ENCODE measurements at places on chromosomes 2 and 18. TPM values are rescaled to one million over a fixed set of nuclear protein-coding genes. Genes with fewer than 3 reads are reported as not detected.

The PCARE gene
- not detected for total RNA-seq

DNA sequence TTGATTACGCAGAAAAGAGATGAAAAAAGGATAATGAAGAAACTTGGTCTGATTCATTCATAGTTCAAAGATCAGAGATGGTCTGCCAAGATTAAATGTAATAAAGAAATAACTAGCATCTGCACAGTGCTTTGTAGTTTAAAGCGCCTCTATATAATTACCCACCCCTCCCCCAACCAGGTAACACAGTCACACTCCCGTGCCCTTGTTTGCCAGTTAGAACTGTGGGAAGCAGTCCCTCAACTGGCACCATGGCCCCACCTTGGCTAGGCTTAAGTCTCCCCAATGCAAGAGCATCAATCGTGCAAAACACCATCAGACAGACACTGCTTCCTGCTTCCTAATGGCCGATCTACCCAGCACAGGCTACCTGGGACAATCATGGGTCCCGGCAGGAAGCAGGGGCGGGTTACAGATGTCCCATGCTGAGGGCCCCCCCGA lies 11.6 kb downstream of the ADCY3 start:
- H3K4me3 ChIP-seq, result no peak overlapping the region
- no peaks in the 10 kb centered on the region for H3K4me1 ChIP-seq
- no peak for DNase-seq
- no peaks in the 10 kb centered on the region for H3K36me3 ChIP-seq
- no peaks in the 10 kb centered on the region for H3K27me3 ChIP-seq

- H3K27me3 ChIP-seq, result no peaks in the 10 kb centered on the region
- no peak overlapping the region for H3K27ac ChIP-seq
- H3K4me1 ChIP-seq, result no peaks in the 10 kb centered on the region
- H3K4me3 ChIP-seq, result no peak overlapping the region
- H3K36me3 ChIP-seq, result no peaks in the 10 kb centered on the region
- DNase-seq, result no peak
These were observed 7.1 kb upstream of the CEP68 start for GRCh38 chr2:65049010-65049639.

GRCh38 chr2:169798718-169799592 lies at the start of gene SSB:
Gene SSB (plus strand): TSS chr2:169798871. CDS start chr2:169800961, 2,090 bp downstream.
- peaks cover 11% of the 10 kb centered on the region for H3K4me1 ChIP-seq
- peak within 1 kb of the TSS; percentile 84 for H3K4me3 ChIP-seq
- DNase-seq, result peak; percentile 86
- H3K27ac ChIP-seq, result peak within 1 kb of the TSS; percentile 95
- no peaks in the 10 kb centered on the region for H3K36me3 ChIP-seq

GRCh38 chr2:68000170-68000825 lies 62.5 kb downstream of the C1D start:
- H3K27ac ChIP-seq, result no peak overlapping the region
- no peaks in the 10 kb centered on the region for H3K27me3 ChIP-seq
- no peak for DNase-seq
- no peak overlapping the region for H3K4me3 ChIP-seq

DNA sequence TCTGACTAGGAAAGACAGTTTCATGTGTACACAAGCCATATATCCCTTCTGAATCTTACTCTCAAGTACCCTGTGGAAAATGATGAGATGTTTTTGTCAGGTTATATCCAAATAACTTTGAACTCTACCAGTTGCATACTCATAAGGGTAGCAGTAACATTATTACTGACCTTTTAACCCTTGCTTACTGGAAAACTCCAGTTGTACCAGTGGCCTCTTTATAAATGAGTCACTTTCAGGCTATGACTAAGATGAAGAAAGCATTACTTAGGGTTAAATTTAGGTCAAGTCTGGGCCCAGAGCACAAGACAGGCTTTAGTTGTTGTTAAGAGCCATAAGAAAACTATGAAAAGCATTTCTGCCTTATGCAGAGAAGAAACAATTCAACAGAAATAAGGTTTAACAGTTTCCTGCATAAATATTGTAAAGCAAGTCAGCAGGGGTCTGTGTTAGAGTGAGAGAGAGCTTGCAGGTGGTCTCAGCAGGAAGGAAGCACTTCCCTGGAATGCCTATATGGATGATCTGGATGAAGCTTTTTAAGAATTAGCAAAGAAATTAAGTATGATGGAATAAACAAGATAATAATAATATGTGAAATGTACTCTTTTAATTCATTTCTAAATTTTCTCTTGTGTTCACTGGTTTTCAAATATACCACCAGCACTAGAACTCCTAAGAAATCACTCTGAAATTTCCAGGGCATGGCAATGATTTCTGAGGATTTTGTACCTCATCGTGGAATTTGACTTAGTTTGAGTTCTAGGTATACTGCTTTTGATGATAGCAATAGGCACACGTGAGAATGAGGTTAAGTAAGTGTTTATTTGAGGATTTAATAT lies 126.6 kb downstream of the UBE2E3 start:
- no peaks in the 10 kb centered on the region for H3K27me3 ChIP-seq
- peaks cover 34% of the 10 kb centered on the region for H3K4me1 ChIP-seq
- H3K27ac ChIP-seq, result peak overlapping the region; percentile 3
- H3K36me3 ChIP-seq, result no peaks in the 10 kb centered on the region
- H3K4me3 ChIP-seq, result no peak overlapping the region
- DNase-seq, result no peak

DNA sequence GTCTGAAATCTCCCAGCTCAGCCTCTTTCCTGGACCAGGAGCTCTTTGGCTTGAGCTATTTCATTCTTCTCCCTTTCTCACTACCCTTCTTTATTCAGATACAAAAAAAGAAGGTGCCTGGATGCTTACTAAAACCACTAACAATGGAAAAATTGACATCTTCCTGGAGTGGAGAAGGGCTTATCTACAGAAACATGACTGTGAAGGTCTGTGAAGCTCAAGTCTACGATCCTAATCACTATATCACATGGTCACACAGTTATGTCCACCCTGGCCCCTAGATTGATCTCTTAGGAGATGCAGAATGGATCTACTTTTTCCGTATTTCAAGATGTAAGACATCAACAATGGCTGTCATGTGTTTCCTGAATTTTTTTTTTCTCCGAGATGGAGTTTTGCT lies 5.7 kb upstream of the KRCC1 start:
- peaks cover 1% of the 10 kb centered on the region for H3K4me1 ChIP-seq
- H3K27ac ChIP-seq, result no peak overlapping the region
- H3K27me3 ChIP-seq, result no peaks in the 10 kb centered on the region

Data from naive thymus-derived CD4-positive, alpha-beta T cell (primary cell).